Motor neuron (in vitro differentiated cells): ENCODE measurements at places on chromosomes 3 and 15. TPM values are rescaled to one million over a fixed set of nuclear protein-coding genes. Genes with fewer than 3 reads are reported as not detected.
A peak's percentile ranks its signal among the peaks of the same experiment; 100 is the strongest.

DNA sequence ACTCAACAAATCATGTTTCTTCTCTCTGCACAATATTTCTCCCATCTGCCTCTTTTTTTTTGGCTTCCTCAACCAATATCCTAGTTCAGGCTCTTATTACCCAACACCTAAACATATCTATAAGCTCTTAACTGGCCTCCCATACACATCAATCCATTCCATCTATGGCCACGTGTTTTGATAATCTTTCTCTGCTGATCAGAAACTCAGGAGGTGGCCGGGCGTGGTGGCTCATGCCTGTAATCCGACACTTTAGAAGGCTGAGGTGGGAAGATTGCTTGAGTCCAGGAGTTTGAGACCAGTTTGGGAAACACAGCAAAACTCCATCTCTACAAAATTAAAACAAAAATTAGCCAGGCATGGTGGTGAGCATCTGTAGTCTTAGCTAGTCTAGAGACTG, 68.4 kb downstream of the IGF2BP2 start:
- no peak for ATAC-seq

DNA sequence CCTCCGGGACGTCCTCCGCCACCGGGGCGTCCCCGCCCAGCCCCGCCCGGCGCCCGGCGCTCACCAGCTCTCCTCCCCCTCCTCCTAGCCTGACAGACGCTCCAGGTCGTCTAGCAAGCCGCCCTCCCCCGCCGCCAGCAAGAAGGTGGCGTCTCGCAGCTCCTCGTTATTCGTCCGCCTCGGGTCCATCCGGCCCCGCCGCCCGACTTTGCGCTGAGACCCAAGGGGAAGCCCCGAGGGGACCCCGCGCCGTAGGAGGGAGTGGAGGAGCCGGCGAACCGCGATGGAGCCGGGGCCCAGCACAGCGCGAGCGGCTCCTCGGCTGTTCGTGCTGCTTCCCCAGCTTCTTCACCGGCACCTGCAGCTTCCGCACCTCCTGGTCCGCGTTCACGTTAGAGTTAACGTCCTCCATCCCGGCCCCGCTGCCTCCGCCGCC, 26.3 kb upstream of the MTHFS start:
- ATAC-seq, result peak; percentile 59

- peak; percentile 71 for ATAC-seq
Measured at GRCh38 chr3:150370122-150370602, 37.9 kb upstream of the TSC22D2 start.

Gene CD96
- total RNA-seq, result 0.19 and 0.57 TPM in 2 replicates

Gene GPR156
- total RNA-seq, result 1.3 TPM in 2 replicates

Gene STRIT1
- not detected in 2 replicates for total RNA-seq

Gene BMF
- 3.9 and 4.9 TPM in 2 replicates for total RNA-seq

Gene CNTN3
- 0.48 and 1.2 TPM in 2 replicates for total RNA-seq
